Activated CD8-positive, alpha-beta memory T cell treated with anti-CD3 and anti-CD28 coated beads for 1 hour (primary cell): ENCODE measurements at places on chromosomes 12 and 14.

- peak; percentile 46 for DNase-seq
Measured at GRCh38 chr12:130826151-130826801, 12.8 kb downstream of the STX2 start.

DNA sequence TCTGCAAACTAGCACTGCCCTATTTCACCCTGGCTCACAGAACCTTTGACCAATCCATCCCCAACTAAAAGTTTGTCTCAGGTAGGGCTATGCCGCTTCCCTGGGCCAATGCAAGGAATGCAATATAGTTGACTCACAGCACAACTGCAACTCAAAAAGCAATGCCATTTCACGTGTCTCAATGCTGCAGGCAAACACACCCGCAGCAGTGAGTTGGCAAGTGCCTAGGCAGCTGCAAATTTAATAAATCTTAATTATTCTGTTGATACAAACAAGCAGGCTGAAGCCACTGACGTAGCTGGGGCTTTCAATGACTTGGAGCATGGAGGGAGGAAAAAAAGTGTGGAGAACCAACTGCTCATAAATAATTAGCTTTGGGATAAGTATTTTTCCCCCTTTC lies 87.9 kb downstream of the SYNE3 start:
- no peak for DNase-seq

GRCh38 chr12:73383584-73384222 lies 1111.5 kb downstream of the TRHDE start:
- no peak for DNase-seq

GRCh38 chr12:96220902-96221301 lies 26.7 kb downstream of the ELK3 start:
- DNase-seq: no peak

DNA sequence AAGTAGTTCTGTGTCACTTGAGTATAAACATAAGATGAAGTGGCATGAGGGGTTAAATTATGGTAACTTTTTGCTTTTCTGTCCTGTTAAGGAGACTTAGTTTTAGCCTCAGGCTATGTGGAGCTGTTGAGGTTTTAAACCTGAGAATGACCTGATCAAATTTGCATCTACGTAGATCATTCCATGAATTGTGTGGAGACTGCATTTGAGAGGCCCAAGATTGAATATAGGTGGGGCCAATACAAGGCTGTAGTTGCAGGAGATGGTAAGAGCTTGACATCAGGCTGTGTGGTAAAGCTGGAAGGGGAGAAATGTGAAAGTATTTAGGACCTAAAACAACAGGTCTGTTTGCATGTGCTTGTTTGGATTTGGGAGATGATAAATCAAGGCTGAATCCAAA lies 249.5 kb downstream of the SLC16A7 start:
- no peak for DNase-seq

DNA sequence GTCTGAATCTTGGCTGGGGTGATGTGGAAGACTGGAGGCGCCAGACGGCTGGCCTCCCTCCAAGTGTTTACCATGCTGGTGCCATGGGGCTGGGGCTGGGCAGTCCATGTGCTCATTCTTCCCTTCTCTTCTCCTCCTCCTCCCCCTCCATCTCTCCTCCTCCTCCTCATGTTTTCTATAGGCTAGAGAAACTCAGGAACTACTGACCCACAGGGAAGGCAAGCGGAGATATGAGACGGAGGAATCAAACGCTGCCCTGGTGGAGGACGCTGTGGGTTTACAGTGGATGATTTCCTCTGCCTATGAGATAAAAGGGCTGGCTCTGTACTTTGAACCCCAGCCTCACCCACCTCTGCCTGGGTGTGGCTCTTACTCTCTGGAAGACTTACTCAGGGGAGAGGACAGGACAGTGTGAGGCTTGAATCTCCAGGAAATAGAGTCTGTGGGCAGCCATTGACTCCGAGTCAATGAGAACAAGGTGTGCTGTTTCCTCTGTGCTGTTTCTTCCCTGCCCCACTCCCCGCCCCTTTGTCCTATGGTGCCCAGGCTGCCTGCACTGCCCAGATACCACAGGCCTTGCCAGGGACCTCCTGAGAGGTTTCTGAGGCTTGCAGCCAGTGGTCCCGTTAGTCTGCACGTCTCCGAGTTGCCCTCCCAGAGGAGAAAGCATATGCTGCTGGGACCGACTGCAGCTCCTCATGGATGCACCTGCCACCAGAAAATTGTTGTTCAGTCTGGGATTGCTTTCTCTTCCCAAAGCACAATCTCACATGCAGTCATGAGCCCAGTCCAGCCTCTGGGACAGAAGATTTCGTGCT lies 132.6 kb upstream of the ARHGAP5 start:
- no peak for DNase-seq

GRCh38 chr14:95474941-95475340 lies 41.5 kb downstream of the SYNE3 start:
- no peak for DNase-seq

DNA sequence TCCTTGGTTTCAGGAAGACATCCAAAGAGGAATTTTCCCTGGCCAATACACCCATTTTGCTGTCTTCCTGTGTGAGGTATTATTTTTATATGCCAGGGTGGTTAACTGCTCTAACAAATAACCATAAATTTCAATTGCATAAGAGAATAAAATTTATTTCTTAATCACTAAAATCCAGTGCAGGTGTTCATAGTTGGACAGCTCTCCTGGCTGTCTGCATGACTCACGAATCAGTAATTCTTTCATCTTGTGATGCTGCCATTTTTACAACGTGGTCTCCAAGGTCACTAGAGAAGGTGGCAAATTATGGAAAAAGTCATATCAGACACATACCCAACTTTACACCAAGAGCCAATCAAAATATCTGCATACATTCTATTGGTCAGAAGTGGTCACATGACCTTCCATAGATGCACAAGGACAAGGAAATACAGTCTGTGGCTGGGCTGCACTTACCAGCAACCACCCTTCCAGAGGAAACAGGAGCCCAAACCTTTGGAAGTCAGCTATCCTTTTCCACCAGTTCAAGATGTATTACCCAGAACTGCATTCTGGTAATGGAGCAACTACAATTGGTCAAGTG lies 193.5 kb upstream of the PLEKHG7 start:
- DNase-seq: no peak

DNA sequence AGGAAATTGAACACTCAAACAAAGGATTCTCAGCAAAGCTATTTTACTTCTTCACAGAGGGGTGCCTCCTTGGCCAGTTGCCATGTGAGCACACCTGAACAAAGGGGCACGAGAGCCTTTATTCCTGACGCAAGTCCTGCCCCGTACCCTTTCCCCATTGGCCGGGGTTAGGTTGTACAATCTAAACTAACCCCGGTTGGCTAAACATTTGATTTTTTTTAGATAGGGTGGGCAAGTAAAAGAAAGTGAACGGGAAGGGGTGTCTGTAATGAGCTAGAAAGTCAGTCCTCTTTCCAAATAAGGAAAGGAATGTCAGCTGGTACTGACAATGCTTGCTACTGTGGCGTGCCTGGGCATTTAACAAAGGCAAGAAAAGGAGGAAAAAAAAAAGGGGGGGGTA lies 135.5 kb upstream of the CDKN3 start:
- no peak for DNase-seq

DNA sequence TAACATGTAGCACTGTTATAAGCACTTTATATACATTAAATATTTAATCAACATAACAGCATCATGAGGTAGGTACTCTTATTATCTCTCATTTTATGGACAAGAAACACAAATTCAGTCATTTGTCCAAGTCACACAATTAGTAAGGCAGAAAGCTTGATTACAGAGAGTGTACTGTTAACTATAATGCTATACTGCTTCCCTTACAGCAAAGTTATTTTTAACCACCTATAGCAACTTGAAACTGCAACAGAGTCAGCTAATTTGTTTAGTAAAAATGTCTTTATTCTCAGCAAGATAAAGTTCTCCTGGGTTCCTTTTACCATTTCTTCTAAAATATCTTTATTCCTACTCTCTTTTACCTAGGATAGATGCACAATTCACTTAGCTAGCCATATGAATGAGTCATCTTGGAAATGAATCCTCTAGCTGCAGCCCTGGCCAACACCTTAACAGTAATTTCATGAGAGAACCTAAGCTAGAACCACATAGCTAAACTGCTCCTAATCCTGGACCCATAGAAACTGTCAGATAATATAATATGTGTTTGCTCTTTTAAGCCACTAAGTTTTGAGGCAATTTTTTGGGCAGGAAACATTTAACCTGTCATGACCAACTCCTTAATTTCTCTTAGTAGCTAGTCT lies 90.2 kb upstream of the HECTD1 start:
- DNase-seq: no peak
